ENCODE measurements at places on chromosomes 1 and 21. TPM values are rescaled to one million over a fixed set of nuclear protein-coding genes. Genes with fewer than 3 reads are reported as not detected.

Gene OR2W3
- 6.3 TPM for total RNA-seq

Gene TAL1
- 0.94 TPM for total RNA-seq

Gene KCNAB2
- 6.9 TPM for total RNA-seq

Gene NTMT2
- total RNA-seq: 0.63 TPM

Gene NME7
- 46.0 TPM for total RNA-seq

Gene ACTN2
- 138 TPM for total RNA-seq

Data from parietal lobe (tissue), 2 donors.